ENCODE measurements at places on chromosomes 1 and 21.
A peak's percentile ranks its signal among the peaks of the same experiment; 100 is the strongest.

DNA sequence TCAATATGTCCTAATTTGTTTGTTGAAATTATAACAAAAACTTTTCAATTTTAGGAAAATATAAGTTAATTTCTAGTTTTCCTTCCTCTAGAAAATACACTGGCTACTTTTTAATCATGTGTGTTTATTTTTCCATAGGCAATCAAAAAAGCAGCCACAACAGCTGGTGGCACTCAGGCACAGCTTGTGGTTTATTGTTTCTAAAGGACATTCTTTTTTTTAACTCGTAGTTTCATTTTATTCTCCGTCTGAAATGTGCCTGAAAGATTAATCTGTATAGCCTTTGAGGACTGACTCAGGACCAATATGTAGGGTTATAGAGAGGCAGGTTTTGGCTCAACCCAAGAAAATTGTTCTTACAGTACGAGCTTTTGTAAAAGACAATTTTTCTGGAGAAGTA, 20.7 kb upstream of the STX12 start:
- H3K27ac ChIP-seq: no peak overlapping the region
- H3K27me3 ChIP-seq: no peaks in the 10 kb centered on the region
- peaks cover 52% of the 10 kb centered on the region for H3K36me3 ChIP-seq
- H3K4me1 ChIP-seq: no peaks in the 10 kb centered on the region
- DNase-seq: no peak
- H3K4me3 ChIP-seq: no peak overlapping the region

DNA sequence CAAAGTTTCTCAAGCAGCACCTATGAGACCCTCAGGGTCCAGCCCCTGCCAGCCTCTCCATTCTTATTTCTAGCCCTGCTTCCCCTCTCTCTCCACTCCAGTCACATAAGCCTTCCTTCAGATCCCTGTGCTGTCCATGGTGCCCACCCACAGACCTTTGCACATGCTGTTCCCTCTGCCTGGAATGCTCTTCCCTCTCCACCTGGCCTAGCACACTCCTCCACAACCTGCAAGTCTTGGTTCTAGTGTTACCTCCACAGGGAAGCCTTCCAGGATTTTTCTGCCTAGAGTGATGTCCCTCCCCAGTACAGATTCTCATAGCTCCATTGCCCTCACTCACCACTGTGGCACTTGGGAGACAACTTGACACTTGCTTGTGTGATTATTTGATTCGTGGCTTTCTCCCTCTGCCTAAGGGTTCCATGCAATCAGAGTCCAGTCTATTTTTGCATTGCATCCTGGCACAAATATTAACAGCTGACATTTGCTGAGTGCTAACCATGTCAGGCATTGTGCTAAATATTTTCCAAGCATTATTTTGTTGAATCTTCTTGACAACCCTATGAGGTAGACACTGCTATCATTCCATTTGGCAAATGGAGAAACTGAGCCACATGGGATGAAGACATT, 127.3 kb downstream of the SYF2 start:
- H3K27me3 ChIP-seq: no peaks in the 10 kb centered on the region
- DNase-seq: no peak
- H3K4me3 ChIP-seq: no peak overlapping the region
- H3K36me3 ChIP-seq: no peaks in the 10 kb centered on the region
- H3K4me1 ChIP-seq: no peaks in the 10 kb centered on the region

GRCh38 chr1:84083307-84083706, 60.8 kb upstream of the PRKACB start:
- no peak overlapping the region for H3K4me3 ChIP-seq
- H3K27me3 ChIP-seq: no peaks in the 10 kb centered on the region
- no peaks in the 10 kb centered on the region for H3K4me1 ChIP-seq
- no peaks in the 10 kb centered on the region for H3K36me3 ChIP-seq

GRCh38 chr1:191851799-191852595, 306.3 kb upstream of the RGS18 start:
- no peaks in the 10 kb centered on the region for H3K36me3 ChIP-seq
- no peak overlapping the region for H3K27ac ChIP-seq
- no peaks in the 10 kb centered on the region for H3K4me1 ChIP-seq

DNA sequence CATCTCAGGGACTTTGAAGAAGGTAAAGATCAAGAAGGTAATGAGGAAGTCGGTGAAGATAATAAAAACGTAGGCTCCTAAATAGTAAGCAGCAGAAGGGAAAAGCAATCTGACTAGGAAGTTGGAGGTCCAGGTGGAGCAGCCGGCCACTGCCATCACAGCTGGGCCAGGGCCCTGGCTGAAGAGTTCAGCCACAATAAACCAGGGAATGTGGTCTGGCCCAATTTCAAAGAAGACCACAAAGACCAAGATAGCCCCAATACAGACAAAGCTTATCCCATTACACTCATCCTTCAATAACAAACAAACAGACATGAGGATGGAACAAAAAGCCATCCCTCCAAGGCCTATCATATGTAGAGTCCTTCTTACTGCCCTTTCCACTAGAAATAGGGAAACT, 18.4 kb upstream of the JAK1 start:
- no peaks in the 10 kb centered on the region for H3K27me3 ChIP-seq
- H3K4me1 ChIP-seq: no peaks in the 10 kb centered on the region
- no peak overlapping the region for H3K4me3 ChIP-seq
- no peaks in the 10 kb centered on the region for H3K36me3 ChIP-seq
- no peak for DNase-seq

- no peaks in the 10 kb centered on the region for H3K27me3 ChIP-seq
- no peaks in the 10 kb centered on the region for H3K4me1 ChIP-seq
- H3K27ac ChIP-seq: no peak overlapping the region
Observed at GRCh38 chr1:21822349-21822748, 10.3 kb downstream of the LDLRAD2 start.

DNA sequence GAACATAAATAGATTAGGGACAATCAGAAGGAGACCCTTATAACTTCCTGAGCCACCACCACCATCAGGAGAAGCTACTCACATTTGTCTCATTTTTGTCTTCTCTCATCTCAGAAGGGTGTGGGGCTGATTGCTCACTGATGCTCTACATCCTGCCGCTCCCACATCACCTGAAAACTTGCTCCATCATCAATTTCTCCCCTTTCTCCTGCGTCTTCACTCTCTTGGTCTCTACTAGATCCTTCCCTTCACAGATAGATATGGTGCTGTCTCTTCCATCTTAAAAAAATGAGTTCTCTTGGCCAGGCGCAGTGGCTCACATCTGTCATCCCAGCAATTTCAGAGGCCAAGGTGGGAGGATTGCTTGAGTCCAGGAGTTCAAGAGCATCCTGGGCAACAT, 38.4 kb downstream of the C1orf216 start:
- H3K27me3 ChIP-seq: no peaks in the 10 kb centered on the region
- no peak for DNase-seq
- H3K27ac ChIP-seq: no peak overlapping the region
- no peaks in the 10 kb centered on the region for H3K36me3 ChIP-seq
- no peak overlapping the region for H3K4me3 ChIP-seq

GRCh38 chr1:165369255-165369848, 12.8 kb upstream of the LMX1A start:
- H3K27me3 ChIP-seq: no peaks in the 10 kb centered on the region
- H3K4me1 ChIP-seq: no peaks in the 10 kb centered on the region
- H3K27ac ChIP-seq: no peak overlapping the region
- H3K4me3 ChIP-seq: no peak overlapping the region
- H3K36me3 ChIP-seq: no peaks in the 10 kb centered on the region

GRCh38 chr1:11967028-11967547, 13.2 kb upstream of the MFN2 start:
- H3K27me3 ChIP-seq: no peaks in the 10 kb centered on the region
- H3K4me1 ChIP-seq: no peaks in the 10 kb centered on the region
- no peak overlapping the region for H3K4me3 ChIP-seq
- H3K27ac ChIP-seq: no peak overlapping the region
- no peak for DNase-seq
- peaks cover 54% of the 10 kb centered on the region for H3K36me3 ChIP-seq

- peaks cover 24% of the 10 kb centered on the region for H3K27me3 ChIP-seq
- no peaks in the 10 kb centered on the region for H3K36me3 ChIP-seq
- H3K27ac ChIP-seq: no peak overlapping the region
- H3K4me3 ChIP-seq: no peak overlapping the region
- DNase-seq: peak; percentile 54
- peaks cover 13% of the 10 kb centered on the region for H3K4me1 ChIP-seq
Observed at GRCh38 chr1:200875416-200875815, 2.6 kb downstream of the GPR25 start.

- DNase-seq: no peak
- no peak overlapping the region for H3K27ac ChIP-seq
- no peaks in the 10 kb centered on the region for H3K27me3 ChIP-seq
- H3K4me1 ChIP-seq: no peaks in the 10 kb centered on the region
- H3K36me3 ChIP-seq: no peaks in the 10 kb centered on the region
- no peak overlapping the region for H3K4me3 ChIP-seq
Observed at GRCh38 chr1:60949154-60949825, 133.1 kb upstream of the NFIA start.

- no peak for DNase-seq
- no peaks in the 10 kb centered on the region for H3K27me3 ChIP-seq
- no peak overlapping the region for H3K27ac ChIP-seq
- H3K4me3 ChIP-seq: no peak overlapping the region
- no peaks in the 10 kb centered on the region for H3K36me3 ChIP-seq
Observed at GRCh38 chr1:4421986-4422385, 232.4 kb upstream of the AJAP1 start.

- no peaks in the 10 kb centered on the region for H3K4me1 ChIP-seq
- no peaks in the 10 kb centered on the region for H3K27me3 ChIP-seq
- no peak overlapping the region for H3K4me3 ChIP-seq
- H3K27ac ChIP-seq: no peak overlapping the region
- H3K36me3 ChIP-seq: no peaks in the 10 kb centered on the region
Observed at GRCh38 chr1:173100476-173101107, 49.9 kb upstream of the TNFSF18 start.

GRCh38 chr1:216448011-216448510, 24.8 kb upstream of the USH2A start:
- H3K36me3 ChIP-seq: no peaks in the 10 kb centered on the region
- H3K27ac ChIP-seq: no peak overlapping the region
- no peaks in the 10 kb centered on the region for H3K4me1 ChIP-seq
- H3K4me3 ChIP-seq: no peak overlapping the region

DNA sequence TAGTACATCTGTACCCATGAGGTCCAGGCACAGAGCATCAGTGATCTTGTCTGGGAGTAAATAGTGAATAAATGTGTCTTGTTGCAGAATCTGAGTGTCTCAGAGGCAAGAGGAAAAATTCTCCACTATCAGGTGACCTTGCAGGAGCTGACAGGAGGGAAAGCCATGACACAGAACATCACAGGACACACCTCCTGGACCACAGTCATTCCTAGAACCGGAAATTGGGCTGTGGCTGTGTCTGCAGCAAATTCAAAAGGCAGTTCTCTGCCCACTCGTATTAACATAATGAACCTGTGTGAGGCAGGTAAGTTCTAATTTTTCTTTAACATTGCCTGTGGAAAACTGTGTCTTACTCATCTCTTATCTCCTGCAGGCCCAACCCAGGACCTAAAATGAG, 43.1 kb downstream of the IL12RB2 start:
- H3K27ac ChIP-seq: no peak overlapping the region
- H3K4me1 ChIP-seq: no peaks in the 10 kb centered on the region
- H3K36me3 ChIP-seq: no peaks in the 10 kb centered on the region
- H3K4me3 ChIP-seq: no peak overlapping the region
- H3K27me3 ChIP-seq: no peaks in the 10 kb centered on the region
- DNase-seq: no peak

DNA sequence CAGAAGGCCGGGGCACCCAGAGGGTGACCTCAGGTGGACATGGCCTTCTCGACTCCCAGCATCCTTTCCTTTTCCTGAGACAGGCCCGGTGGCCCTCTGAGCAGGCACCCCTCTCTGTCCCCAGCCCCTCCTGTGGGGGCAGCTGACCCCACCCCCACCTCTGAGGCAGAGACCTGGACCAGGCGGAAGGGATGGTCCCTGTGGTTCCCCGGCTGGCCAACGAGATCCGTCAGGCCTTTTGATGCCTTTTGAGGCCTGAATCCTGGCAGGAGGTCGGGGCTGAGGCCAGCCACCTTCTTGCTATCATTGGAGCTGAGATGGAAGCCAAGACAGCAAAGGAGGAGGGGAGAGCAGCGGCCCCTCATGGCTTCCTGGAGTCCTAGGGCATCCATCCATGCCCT, 50.2 kb upstream of the ACTRT2 start:
- no peaks in the 10 kb centered on the region for H3K27me3 ChIP-seq
- no peaks in the 10 kb centered on the region for H3K36me3 ChIP-seq
- no peak overlapping the region for H3K27ac ChIP-seq
- no peaks in the 10 kb centered on the region for H3K4me1 ChIP-seq
- DNase-seq: no peak
